Calu3 (cell line): ENCODE measurements at places on chromosomes 13 and 19.
A peak's percentile ranks its signal among the peaks of the same experiment; 100 is the strongest.

DNA sequence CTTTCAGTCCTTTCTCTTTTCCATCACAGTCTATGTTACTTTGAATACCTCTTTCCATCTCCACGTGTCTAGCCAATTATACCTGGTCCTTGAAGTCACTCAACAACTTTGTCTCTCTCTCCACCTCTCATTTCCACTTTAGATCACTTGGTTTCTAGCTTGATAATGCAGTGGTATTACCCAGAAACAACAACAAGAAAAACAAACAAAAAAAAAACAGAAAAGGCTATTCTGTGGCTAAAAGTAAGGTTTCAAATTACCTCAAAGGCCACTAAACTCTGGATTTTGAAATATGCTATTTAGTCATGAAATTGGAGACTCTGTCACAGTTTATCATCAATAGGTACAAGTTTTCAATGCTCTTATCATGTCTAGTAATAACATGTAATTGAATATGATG, 184.8 kb downstream of the PCDH9 start:
- no peaks in the 10 kb centered on the region for H3K27me3 ChIP-seq
- no peak overlapping the region for H3K4me3 ChIP-seq
- H3K4me1 ChIP-seq = no peaks in the 10 kb centered on the region
- H3K36me3 ChIP-seq = no peaks in the 10 kb centered on the region
- no peak overlapping the region for H3K27ac ChIP-seq

- DNase-seq = no peak
- no peaks in the 10 kb centered on the region for H3K27me3 ChIP-seq
- H3K4me3 ChIP-seq = no peak overlapping the region
- peaks cover 25% of the 10 kb centered on the region for H3K4me1 ChIP-seq
- no peak overlapping the region for H3K27ac ChIP-seq
Measured at GRCh38 chr13:98517576-98518310, 59.2 kb downstream of the STK24 start.

- DNase-seq = peak; percentile 7
- H3K4me3 ChIP-seq = no peak overlapping the region
- peak overlapping the region; percentile 30 for H3K27ac ChIP-seq
- peaks cover 17% of the 10 kb centered on the region for H3K4me1 ChIP-seq
- no peaks in the 10 kb centered on the region for H3K36me3 ChIP-seq
Measured at GRCh38 chr19:28737021-28737895, 475.7 kb downstream of the UQCRFS1 start.

GRCh38 chr19:2578391-2578890, 102.5 kb downstream of the GADD45B start:
- H3K36me3 ChIP-seq = peaks cover 10% of the 10 kb centered on the region
- H3K27me3 ChIP-seq = no peaks in the 10 kb centered on the region
- H3K27ac ChIP-seq = peak overlapping the region; percentile 23
- peaks cover 22% of the 10 kb centered on the region for H3K4me1 ChIP-seq
- peak; percentile 49 for DNase-seq
